ENCODE measurements at places on chromosomes 13 and 19. TPM values are rescaled to one million over a fixed set of nuclear protein-coding genes. Genes with fewer than 3 reads are reported as not detected.
A peak's percentile ranks its signal among the peaks of the same experiment; 100 is the strongest.

Gene C1QTNF9B
- total RNA-seq: not detected

Gene PSG11
- not detected for total RNA-seq

DNA sequence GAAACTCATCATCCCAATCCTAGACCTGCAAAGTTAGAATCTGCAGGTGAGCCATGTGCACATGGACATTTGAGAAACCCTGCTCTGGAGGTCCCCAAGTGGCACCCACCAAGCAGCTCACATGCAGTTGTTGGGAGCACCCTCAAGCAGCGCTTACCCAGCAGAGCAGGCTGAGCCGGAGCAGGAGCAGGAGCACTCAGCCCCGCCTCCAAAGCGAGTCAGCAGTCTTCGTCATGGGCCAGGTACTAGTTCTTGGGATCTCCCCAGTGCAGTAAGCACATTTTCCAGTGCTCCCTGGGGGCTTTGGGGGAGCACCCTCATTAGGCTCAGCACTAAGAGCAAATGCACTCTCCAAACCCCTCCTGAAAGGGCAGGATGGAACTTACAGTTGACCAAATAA is 572.7 kb downstream of the IRS2 start:
- H3K4me3 ChIP-seq: no peak overlapping the region
- no peak overlapping the region for H3K27ac ChIP-seq
- H3K4me1 ChIP-seq: no peaks in the 10 kb centered on the region
- H3K36me3 ChIP-seq: no peaks in the 10 kb centered on the region
- no peak for DNase-seq

DNA sequence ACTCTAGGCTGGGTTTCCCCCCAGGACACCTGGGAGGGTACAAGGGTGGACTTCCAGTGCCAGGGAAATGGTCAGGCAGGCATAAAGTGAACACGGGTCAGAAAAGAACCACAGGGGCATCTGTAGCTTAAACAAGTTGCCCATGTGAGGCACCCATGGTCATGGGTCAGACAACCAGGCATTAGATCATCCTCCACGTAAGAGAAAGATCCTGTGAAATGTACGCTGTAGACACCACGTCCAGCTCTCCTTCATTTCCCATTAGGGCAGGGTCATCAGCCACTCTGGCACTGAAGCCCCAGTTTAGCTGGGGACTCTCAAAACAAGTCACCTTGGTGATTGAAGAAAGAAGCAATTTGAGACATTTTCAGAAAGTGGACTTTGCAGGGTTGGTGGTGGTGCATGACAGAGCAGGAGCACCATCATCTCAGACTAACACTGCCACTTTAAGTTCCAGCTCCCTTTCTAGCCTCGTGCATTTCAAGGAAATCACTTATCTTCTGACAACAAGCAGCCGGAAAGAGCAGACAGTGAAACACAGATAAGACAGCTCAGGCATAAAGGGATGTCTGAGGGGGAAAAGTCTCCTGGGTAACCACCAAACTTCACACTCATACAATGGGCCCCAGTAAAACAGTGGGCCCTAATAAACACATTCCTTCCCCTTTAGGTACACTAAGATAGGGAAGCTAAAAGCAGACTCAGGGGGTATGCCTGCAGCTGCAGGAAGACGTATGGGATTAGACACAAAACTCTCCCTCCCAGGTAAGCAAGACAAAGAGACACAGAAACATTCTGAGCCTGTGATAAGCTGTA is 16.1 kb upstream of the SIGLEC6 start:
- peaks cover 10% of the 10 kb centered on the region for H3K4me1 ChIP-seq
- DNase-seq: no peak

Gene TJP3
- total RNA-seq: not detected

DNA sequence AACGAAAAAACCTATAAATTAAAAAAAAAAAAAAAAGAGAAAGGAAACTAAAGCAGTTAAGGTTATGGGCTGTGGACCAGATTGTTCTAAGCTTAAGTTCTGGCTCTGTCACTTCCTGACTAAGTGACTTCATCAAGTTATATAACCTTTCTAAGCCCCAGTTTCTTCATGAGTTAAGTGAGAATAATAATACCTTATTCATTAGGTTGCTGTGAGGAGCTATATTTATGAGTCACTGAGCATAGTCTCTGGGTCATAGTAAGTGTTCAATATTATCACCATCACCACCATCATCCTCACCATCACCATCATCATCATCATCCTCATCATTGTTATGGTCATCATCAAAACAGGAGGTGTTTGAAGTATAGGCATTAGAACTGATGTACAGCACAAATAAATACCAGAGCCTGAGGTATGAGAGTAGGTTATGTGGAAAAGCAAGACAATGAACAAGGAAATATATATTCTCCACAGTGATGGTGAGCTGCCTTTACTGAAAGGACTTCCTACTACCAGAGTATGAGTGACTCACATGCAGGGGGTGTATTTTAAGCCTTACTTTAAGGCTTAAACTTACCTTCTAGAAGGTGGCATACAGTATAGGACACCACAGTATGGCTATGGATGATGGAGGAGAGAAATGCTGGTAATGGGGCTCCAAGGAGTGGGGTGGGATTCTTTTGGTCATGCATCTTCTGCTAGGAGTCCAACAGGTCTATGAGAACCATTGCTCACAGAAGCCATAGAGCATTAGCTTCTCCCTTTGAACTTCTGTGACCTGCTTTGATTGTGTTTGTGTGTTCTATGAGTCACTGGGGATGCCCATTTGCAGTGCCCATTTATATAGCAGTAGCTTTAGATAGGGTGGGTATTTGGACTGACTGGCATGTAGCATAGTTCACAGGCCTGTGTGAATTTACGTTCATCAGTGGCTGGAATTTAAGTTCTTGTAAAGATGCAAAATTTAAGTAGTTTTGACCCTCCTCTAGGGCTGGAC is 104.4 kb downstream of the KLF5 start:
- H3K27ac ChIP-seq: no peak overlapping the region
- DNase-seq: no peak
- no peaks in the 10 kb centered on the region for H3K27me3 ChIP-seq
- H3K36me3 ChIP-seq: no peaks in the 10 kb centered on the region
- H3K4me1 ChIP-seq: no peaks in the 10 kb centered on the region

GRCh38 chr13:78020861-78021260 is 102.2 kb upstream of the EDNRB start:
- H3K27ac ChIP-seq: no peak overlapping the region
- peaks cover 7% of the 10 kb centered on the region for H3K4me1 ChIP-seq
- H3K4me3 ChIP-seq: no peak overlapping the region
- H3K36me3 ChIP-seq: no peaks in the 10 kb centered on the region
- no peaks in the 10 kb centered on the region for H3K27me3 ChIP-seq
- no peak for DNase-seq

- H3K4me3 ChIP-seq: no peak overlapping the region
- no peak overlapping the region for H3K27ac ChIP-seq
- DNase-seq: no peak
- no peaks in the 10 kb centered on the region for H3K27me3 ChIP-seq
- peaks cover 30% of the 10 kb centered on the region for H3K4me1 ChIP-seq
- H3K36me3 ChIP-seq: no peaks in the 10 kb centered on the region
Measured at GRCh38 chr13:99911965-99912566, 59.5 kb downstream of the ZIC5 start.

DNA sequence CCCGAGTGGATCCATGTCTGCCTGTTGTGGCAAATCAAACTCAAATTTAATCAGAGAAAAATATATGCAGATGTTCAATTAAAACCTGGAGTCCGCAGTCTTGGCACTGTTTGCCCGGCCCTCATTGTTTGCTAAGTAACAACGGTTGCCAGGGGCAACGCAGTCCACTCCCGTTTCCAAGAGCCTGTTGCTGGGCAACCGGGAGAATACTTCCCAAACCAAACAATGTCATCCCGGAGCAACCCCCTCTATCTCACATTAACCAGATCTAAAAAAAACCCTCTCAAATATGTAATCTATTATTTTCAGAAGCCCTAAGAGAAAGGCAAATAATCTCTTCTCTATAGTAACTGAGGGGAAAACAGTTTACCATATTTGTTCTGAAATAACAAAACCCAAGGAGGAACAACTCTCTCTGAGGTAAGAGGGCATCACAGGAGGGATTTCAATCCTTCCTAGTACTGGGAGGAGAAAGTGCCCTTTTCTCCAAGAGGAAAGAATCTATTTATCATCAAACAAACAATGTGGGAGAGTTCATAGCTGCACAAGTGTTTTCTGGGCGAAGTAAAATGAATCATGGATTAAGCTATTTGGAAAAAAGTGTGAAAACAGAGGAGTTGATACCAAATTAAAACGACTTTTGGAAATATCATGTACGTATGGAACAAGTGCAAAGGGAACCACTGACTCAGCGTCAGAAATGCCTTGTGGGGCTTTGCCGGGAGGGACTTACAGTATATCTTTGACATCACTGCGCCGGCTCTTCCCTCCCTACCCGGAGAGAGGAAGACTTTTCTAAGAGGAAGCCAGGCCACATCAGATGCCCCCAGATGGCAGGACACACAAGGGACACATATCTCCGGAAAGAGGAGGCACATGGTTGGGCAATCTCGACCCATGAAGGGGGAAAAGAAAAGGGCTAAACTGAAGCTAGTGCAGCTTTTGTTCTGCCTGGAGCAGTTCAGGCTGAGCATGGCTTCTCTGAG is 43.3 kb downstream of the RFX2 start:
- H3K36me3 ChIP-seq: no peaks in the 10 kb centered on the region
- no peak overlapping the region for H3K27ac ChIP-seq
- no peaks in the 10 kb centered on the region for H3K27me3 ChIP-seq
- no peak for DNase-seq
- no peaks in the 10 kb centered on the region for H3K4me1 ChIP-seq

- no peaks in the 10 kb centered on the region for H3K27me3 ChIP-seq
- no peak overlapping the region for H3K4me3 ChIP-seq
- no peak overlapping the region for H3K27ac ChIP-seq
- no peaks in the 10 kb centered on the region for H3K4me1 ChIP-seq
- peak; percentile 94 for DNase-seq
- peaks cover 32% of the 10 kb centered on the region for H3K36me3 ChIP-seq
Measured at GRCh38 chr19:14450168-14450874, 17.2 kb downstream of the PKN1 start.

- H3K27me3 ChIP-seq: no peaks in the 10 kb centered on the region
- H3K4me3 ChIP-seq: peak within 1 kb of the TSS; percentile 89
- peak; percentile 71 for DNase-seq
- H3K27ac ChIP-seq: peak within 1 kb of the TSS; percentile 29
Measured at GRCh38 chr19:6424195-6424938, at the start of gene KHSRP. TSS of gene KHSRP (minus strand) at chr19:6424811. CDS start at chr19:6424701, 110 bp downstream.

All from Karpas-422 (cell line).